ENCODE measurements at places on chromosomes 3 and 15. TPM values are rescaled to one million over a fixed set of nuclear protein-coding genes. Genes with fewer than 3 reads are reported as not detected.

DNA sequence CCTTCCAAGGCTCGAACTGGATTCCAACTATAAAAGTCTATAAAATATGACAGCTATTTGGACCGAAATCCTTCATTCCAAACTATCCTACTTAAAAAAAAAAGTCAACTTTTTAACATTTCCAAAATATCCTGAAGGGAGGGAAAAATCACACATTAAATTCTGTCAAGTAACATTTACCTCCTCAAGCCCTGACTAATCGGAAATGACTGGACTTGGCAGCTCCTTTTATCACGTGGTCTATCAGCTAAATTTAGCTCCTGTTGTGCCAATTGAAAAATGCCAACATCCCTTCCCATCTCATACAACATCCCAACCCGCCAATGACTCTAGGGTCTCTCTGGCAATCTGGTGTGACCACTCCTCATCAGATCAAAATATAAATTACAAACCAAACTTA lies 297.9 kb downstream of the FHIT start:
- DNase-seq: no peak
- no peak overlapping the region for H3K27ac ChIP-seq
- H3K4me3 ChIP-seq: no peak overlapping the region

DNA sequence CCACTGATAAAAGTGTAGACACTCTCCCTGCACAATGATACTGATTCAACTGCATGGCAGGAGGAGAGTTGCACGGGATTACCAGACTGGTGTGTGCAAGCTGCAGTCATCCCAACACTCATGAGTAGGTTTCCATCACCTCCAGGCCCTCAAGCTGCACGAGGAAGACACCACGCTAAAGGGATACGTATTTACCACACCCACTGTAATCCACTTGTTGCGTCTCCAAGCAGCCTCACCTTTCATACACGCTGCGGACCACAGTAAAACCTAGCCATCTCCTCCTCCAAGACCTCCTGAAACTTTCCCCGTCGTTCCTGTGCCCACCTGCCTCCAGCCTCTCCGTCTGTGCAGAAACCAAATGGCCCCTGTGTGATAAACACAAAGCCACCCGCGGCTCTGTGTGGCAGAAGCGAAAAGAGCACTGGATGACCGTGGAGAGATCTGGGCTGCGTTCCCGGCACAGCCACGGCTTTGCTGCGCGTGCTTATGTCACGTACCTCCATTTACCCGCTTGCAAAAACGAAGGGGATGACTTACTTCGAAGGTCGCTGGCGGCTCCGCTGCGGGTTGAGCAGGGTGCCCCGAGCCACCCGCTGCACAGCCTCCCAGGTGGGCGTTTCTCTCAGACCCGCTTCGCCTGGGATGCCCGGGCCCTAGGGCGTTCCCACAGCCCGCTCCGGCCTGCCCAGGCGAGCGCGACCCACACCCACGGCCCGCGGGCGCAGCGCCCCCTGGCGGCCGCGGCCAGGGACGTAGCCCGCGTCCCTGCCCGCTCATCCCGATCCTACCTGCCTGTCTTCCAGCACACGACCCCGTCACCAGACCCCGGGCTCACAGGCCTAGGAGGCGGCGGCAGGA lies 643 bp downstream of the ABCC5 start:
- H3K4me1 ChIP-seq: peaks cover 33% of the 10 kb centered on the region
- H3K4me3 ChIP-seq: peak overlapping the region; percentile 96

Gene MYO5C
- total RNA-seq: 2.2 TPM

- DNase-seq: no peak
- no peak overlapping the region for H3K4me3 ChIP-seq
Observed at GRCh38 chr3:43641306-43642114, 19.7 kb upstream of the ANO10 start.

Gene WDR76
- total RNA-seq: 0.47 TPM

- H3K27me3 ChIP-seq: no peaks in the 10 kb centered on the region
- H3K4me3 ChIP-seq: no peak overlapping the region
- no peaks in the 10 kb centered on the region for H3K4me1 ChIP-seq
- H3K27ac ChIP-seq: no peak overlapping the region
Observed at GRCh38 chr3:61015408-61015807, 235.8 kb downstream of the FHIT start.

- peaks cover 23% of the 10 kb centered on the region for H3K4me1 ChIP-seq
- H3K27me3 ChIP-seq: no peaks in the 10 kb centered on the region
- H3K27ac ChIP-seq: peak overlapping the region; percentile 67
- no peak for DNase-seq
- H3K4me3 ChIP-seq: no peak overlapping the region
Observed at GRCh38 chr15:78023081-78023665, 54.3 kb downstream of the TBC1D2B start.

Gene DAZL
- not detected for total RNA-seq

Data from psoas muscle (tissue), 8 donors.